ENCODE measurements at places on chromosomes 4 and X.

GRCh38 chr4:184653650-184654049 lies 4.1 kb downstream of the PRIMPOL start:
- DNase-seq: peak; percentile 45

DNA sequence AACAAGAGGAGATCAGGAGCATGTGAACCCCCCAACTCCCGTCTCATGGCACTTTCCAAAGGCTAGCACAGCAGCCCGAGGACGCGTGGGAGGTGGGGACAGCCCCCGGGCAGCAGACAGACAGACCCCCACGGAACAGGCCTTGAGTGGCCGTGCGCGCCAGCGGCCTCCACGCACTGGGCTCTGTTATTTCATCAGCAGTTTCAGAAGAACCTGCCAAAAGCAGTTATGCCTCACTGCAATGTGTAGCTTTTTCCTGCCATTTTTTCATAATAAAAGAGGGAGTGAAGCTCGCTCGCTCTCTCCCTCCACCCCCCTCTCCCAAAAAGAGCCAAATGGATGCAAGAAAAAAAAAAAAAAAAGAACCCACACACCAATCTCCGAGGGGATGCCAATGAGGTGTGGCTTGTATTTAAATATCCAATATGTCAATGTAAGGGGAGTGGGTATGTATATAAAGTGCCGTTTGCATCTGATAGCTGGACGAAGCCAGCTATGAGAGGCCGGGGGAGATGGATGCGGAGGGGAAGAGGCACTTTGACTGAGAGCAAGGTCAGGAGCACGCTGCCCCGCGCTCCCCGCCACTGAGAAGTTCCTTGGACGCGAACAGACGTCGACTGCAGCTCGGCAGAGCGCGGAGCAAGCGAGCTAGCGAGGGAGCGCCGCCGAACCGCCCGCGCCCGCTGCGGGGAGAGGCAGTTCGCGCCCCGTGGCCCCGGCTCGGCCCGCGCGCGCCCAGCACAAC lies at the start of gene FGF16:
FGF16 (plus strand) TSS at position 482 of the 745 bp plus-strand sequence. CDS start 286 bp downstream, outside the sequence.
- DNase-seq: no peak

DNA sequence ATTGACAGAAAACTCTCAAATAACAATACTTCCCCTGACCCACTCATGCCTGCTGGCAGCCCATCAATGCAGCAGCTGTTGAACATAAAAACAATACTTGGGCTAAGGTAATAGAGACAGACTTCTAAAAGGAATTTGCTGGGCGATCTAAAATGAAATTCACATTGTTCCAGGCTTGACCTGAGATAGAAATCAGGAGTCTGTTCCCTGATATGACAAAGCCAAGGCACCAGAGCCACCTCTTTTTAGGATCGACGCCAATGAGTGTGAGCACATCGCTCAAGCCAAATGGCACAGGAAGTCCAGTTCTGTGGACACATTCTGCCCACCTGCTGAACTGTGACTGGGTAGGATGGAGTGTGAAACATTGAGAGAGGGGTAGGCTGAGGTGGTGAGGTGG lies 4.9 kb downstream of the SEPTIN11 start:
- DNase-seq: no peak

DNA sequence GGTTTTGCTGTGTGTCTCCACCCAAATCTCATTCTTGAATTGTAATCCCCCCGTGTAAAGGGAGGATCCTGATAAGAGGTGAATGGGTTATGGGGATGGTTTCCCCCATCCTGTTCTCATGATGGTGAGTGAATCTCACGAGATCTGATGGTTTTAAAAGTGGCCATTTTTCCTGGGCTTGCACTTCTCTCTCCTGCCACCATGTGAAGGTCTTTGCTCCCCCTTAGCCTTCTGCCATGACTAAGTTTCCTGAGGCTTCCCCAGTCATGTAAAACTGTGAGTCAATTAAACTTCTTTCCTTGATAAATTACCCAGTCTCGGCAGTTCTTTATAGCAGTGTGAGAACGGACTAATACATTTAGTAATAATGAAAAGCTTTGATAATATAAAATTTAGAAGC lies 46.9 kb downstream of the ANTXR2 start:
- DNase-seq: no peak

GRCh38 chr4:184386271-184386781 lies 88.0 kb downstream of the IRF2 start:
- no peak for DNase-seq

DNA sequence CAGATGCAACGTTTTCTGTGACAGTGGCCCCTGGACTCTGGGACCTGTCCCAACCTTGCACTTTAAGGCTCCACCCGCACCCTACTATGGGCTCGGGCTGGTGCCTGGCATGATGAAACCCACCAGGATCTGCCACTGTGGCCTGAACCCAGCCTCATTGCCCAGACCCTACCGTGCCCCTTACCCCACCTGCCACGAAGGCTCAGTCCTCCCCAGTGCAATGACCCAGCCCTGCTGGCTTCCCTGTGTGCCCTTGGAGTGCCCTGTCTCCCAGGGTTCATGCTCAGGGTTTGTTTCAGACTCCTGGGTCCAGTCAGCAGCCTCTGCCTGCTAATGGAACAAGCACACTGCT lies 3.1 kb downstream of the UVSSA start:
- no peak for DNase-seq

DNA sequence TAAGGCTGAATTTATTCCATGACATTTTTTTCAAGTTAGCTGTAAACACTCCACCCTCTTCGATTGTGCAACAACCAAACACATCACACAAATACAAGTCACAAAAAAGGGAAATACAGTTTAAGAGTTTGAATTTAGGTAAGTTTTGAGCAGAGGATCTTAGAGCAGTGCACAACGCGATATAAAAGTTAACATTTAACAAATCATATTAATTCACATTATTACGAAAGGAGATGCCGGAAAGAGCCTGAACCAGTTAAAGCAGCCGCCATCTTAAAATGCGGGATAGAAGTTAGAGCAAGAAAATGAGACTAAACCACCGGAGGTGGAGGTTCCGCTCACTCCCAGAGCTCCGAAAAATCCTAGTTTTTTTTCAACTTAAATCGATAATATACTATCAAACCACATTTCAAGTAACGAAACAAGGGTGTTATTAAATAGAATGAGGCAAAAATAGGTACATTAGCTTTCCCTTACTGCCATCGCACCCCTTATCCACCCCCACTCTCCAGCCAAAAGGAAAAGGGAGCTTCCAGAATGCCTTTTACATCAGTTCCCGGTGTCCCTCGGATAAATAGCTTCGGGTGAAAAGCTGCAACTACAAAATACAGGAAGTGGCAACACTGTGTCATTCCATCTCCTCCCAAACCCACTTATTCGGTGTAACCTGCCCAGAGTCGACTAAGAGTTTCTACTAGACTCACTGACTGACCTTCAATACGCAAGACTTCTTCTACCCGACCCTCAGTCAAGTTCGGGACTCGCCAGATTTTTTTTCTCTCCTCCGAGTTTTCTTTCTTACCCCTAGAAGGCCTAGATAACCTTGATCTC lies 1.9 kb downstream of the UBE2D3 start:
- peak; percentile 60 for DNase-seq

GRCh38 chr4:148120216-148120615 lies 322.0 kb downstream of the NR3C2 start:
- DNase-seq: no peak

DNA sequence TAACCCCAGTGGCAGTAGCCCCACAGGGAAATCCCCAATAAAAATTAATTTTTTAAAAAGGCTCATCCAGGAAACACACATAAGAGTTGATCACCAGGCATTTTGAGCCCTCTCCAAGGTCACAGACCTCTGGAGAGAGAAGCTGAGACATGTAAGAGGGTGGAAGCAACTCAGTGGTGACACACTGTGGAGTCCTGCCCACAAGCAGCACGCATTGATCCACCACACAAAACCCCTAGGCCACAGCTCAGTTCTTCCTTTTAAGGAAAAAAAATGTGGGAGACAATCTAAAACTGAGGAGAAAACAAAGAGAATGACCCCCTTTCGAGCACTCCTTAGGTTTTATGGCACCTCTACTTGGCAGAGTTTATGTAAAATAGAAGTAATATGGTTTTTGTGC lies 71.7 kb upstream of the S100G start:
- no peak for DNase-seq

GRCh38 chr4:185697488-185697887 lies 114.5 kb downstream of the SORBS2 start:
- DNase-seq: no peak

GRCh38 chr4:153083447-153083947 lies 120.7 kb upstream of the TRIM2 start:
- DNase-seq: peak; percentile 43

DNA sequence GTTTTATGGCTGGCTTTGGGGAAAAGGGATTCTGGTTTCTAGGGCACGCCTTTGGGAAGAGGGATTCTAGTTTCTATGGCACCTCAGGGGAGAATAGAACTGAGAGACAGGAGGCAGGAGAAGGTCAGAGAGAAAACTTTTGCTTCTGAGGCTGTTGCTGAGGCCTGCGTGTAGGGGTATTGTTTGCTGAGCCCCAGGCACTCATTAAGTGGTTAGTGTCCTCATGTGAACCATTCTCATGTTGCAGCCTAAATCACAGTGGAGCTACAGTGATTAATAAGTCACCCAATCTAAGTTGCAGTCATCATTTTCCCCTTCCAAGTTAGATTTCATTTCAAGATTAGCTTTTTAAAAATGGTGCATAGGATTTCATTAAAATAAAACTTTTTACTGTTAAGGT lies 29.0 kb downstream of the VCX3A start:
- DNase-seq: no peak

DNA sequence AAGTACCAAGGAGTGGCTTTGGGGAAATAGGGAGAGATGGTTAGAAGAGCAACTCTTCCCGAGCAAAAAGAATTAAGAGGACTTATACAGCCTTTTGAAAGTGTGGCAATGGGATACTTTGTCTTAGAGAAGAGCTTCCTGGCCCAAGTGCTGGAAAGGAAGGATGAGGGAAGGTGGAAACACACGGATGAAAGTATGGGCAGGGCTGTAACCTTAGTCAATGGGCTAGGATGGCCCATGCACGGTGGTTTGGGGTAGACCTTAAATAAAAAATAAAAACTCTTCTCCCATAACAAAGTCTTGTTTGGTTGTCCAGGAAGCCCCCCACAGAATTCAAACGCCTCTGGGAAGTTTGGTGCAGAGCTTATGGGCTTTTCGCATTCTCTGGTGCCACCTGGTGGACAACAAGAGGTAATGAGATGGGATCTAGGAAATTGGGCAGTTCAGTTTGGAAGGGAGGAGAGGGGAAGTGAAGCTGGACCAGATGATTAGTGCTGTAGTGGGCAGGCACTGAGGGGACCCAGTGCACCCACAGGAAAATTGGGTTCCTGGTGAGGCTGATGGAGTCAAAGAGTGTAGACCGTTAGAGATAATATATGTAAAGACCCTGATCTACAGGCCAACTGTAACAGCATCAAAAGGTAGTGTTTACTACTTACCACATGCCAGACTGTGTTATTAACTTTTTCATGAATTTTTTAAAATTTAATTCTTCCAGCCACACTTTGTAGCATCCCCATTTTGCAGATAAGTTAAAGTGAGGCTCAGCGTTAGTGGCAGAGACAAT lies 13.8 kb upstream of the ENOX2 start:
- DNase-seq: no peak

DNA sequence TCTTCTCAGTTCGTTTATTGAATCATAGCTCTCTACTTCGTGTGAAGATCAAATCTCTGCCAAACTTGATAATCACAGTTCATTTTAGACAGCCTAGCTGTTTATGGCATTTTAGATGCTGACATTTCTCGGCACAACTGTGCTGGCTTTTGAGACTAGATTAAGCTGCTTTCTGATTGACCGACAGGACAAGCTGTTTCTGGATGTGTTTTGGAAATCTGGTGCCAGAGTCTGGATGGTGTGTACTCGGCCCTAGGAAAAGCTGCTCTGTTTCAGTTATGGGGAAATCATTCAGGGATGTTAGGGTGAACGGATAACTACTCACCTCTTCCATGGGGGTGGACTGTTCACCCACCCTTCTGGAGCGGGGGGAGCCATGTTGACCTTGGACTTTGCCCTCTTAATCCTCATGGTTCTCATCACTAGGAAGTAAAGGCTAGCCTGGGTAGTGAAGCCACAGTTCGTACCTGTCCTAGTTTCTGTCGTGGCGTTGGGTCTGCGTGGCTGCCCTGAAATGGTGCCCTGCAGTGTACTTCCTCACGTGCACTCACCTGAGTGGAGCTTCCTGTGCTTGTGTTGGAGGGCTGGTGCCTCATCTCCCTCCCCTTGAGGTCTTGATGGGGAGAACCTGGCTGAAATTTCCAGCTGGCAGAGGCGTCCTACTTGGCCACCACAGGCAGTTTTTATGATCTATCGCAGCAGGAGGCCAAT lies 13.7 kb upstream of the WDR1 start:
- DNase-seq: no peak

DNA sequence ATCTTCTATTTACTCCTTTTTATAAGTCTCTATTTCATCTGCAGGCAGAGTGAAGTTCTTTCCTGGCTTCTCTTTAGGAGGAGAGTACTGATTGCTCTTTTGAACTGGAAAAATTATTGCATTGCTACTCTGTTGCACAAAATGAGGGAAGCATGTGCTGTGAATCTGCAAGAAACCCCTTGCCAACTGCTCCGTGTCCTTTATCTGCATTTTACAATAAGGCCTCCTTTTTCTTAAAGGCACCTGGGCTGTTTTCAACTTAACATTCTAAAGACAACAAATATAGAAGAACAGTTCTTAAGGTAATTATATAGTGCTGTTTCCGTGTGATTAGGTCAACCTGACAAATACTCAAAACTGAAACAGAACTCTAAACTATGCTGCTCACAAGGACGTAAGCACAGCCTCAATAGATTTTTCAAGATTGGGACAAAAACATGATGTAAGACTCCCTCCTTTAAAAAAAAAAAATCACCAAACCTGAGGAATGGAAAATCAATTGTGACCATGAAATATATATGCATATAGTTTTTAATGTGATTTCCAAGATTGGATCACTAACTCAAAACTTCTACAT lies 716.6 kb upstream of the INTU start:
- no peak for DNase-seq

DNA sequence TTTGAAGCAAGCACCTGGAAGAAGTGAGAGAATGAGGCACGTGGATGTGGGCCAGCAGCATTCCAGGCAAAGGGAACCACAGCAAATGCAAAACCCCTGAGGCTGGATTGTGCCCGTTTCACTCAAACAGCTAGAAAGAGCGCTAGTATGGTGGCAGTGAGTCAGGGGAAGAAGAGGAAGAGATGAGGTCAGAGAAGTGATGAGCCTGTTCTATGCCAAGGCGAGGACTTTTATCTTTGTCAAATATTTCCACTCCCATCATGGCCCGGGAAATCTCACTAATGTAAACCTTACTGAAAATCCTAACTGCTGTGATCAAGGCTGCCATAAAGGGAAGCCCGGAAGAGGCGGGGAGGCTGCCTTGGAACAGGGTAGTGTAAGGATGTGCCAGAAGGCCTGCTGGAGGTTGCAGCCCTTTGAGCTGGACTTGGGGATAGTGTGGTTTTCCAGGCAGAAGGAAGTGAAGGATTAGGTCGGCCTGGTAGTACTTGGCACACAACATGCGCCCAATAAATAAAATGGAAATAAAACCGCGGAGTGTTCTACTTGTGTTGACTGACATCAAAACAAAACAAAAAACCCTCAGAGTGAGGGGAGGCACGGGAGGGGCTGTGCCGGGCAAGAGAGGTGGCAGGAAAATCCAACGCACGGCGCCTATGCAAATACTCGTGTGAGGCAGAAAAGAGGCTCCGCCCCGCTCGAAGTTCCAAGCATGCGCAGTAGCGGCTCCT lies 1.2 kb upstream of the CDK16 start:
- DNase-seq: peak; percentile 20
